Ascending aorta (tissue), 2 donors: ENCODE measurements at places on chromosomes 7 and 10.
A peak's percentile ranks its signal among the peaks of the same experiment; 100 is the strongest.

GRCh38 chr10:110344622-110345021, 39.9 kb upstream of the SMNDC1 start:
- no peak for DNase-seq

GRCh38 chr10:86367152-86367951, 757 bp upstream of the GRID1 start:
- peak; percentile 61 for DNase-seq

DNA sequence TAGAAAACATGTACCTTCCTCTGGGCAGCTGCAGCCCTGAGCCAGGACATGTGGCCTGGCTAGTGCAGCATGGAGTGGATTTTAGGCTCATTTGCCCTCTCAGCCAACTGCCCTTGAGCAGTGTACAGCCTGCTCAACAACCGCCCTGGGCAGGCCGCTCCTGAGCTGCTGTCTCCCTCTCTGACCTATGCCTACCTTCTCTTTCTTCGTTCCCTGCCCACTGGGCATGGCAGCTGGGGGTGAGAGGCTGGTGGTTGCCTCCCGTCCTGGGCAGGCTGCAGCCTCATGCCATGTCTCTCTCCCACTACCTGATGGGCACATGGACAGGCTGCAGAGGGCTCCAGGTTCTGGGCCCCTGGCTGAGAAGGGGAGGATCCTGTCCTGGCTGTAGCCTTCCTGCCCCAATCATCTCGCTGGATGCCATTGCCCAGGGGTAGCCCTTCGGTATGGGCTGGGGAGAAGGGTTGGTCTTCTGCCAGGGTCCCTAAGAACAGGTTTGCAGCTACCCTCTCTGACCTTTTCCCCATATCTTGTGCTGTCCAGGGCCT, 97.3 kb downstream of the NEURL1 start:
- DNase-seq: no peak

- DNase-seq: no peak
These were observed 201.1 kb downstream of the NSUN6 start for GRCh38 chr10:18450298-18450697.

DNA sequence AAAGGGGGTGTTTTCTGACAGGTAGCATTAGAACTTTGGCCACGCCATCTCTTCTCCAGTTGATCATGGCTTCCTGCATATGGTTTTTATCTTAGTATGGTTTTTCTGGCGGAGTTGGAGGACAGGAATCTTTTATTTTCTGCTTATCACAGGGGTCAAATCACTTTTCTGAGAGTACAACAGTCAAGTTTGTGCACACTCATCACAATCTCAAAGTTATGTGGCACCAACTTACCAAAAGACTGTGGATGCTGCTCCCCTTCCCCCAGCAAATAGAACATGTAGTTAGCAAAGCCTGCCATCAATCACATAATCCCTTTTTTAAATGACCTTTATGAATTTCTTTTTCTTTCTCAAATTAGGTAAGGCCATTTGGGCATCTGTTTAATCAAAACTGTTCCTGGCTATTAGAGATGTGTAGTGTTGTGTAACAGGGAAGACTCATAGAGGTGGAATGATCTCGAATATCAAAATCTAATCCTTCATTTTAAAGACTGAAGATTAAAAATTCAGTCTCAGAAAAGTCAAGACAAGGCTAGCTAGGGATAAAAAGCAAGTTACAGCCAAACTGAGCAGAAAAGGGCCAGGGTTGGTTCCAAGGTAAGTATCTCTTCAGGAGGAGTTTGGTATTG, 3.8 kb upstream of the CH25H start:
- no peak for DNase-seq

GRCh38 chr10:21171197-21171935, 274.3 kb upstream of the NEBL start:
- DNase-seq: no peak

DNA sequence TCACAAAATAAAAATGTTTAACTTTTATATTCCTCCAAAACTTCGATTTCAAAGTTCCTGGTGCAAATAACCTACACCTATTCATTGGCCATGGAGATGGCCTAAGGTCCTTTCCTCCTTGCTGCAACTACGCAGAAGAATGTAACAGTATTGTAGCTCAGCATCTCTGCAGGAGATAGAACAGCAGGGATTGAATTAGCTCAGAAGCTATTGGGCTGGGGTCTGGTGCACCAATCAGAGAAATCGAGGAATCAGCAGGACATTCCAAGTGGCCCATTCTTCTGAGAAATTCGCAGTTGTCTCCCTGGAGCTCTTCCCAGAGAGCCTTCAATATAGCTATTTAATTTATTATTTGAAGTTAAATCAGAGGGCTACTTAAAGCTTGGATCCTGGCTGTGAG, 560.6 kb downstream of the GATA3 start:
- no peak for DNase-seq

GRCh38 chr10:118914629-118915028, 114.9 kb upstream of the NANOS1 start:
- DNase-seq: no peak

GRCh38 chr7:741191-741671, 14.2 kb upstream of the PRKAR1B start:
- no peak for DNase-seq

DNA sequence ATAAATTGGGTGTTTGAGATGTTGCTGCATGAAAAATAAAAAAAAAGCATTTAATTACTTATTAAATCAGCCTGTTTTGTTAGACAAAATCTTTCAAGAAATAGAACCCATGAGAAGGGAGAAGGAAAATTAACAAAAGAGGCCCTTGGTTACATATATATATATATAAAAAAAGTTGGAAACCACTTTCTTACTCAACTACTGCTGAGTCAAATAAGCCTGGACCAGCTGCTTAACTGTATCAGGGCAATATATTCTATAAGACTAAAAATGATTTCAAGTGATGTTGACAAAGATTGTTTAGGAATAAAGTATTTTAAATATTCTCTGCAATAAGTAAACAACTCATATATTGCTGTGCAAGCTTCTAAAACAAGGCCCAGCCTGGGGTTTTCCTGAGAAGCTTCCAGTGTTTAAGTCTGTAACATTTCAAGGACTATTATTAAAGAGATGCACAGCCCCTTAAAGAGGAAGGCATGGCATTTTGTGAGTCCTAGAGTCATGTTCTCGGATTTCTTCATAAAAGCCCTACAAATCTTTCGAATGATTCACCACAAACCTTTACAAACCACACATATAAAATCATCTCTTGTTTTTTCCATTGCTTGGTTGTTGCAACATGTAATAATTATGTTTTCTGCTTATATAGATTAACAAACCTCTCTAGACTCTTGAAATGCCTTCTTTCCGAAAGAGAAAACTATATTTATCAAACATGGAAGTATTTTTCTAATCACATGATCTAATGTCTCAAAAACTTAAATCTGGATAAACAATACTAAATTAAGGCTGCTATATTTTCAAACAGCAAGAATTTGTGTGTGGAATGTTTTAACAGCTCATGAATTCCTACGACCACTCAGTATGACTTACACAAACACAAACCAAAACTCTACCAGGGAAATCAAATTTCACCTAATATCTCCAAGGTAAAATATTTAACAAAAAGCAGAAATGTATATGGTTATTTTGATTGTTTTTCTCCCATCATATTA, 14.3 kb downstream of the JAZF1 start:
- no peak for DNase-seq

- DNase-seq: peak; percentile 48
These were observed 29.4 kb downstream of the CFAP46 start for GRCh38 chr10:132912713-132913558.

GRCh38 chr10:91613411-91614187, 19.3 kb downstream of the PPP1R3C start:
- DNase-seq: peak; percentile 82

DNA sequence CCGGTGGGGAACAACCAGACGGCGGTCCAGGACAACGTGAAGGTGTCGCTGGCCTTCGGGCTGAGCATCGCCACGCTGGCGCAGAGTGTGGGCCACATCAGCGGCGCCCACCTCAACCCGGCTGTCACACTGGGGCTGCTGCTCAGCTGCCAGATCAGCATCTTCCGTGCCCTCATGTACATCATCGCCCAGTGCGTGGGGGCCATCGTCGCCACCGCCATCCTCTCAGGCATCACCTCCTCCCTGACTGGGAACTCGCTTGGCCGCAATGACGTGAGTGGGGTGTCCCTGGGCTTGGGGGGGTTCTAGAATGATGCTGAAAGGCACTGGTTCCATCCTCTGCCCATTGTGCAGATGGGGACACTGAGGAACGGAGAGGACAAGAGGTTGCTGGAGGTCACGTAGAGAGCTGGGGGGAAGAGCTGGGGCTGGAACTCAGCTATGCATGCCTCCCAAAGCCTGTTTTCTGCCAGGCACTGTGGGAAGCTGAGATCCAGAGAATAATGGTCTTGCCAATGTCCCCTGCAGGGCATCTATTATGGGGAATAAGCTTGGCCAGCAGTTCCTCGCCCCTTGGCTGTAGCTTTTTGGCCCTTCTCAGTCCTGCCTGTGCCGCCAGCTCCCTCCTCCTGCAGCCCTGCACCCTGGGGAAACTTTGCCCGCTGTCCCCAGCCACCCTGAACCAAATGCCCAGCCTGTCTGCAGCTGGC, 523 bp downstream of the AQP1 start:
- no peak for DNase-seq

- no peak for DNase-seq
These were observed 111.3 kb upstream of the TNS3 start for GRCh38 chr7:47693216-47693615.

DNA sequence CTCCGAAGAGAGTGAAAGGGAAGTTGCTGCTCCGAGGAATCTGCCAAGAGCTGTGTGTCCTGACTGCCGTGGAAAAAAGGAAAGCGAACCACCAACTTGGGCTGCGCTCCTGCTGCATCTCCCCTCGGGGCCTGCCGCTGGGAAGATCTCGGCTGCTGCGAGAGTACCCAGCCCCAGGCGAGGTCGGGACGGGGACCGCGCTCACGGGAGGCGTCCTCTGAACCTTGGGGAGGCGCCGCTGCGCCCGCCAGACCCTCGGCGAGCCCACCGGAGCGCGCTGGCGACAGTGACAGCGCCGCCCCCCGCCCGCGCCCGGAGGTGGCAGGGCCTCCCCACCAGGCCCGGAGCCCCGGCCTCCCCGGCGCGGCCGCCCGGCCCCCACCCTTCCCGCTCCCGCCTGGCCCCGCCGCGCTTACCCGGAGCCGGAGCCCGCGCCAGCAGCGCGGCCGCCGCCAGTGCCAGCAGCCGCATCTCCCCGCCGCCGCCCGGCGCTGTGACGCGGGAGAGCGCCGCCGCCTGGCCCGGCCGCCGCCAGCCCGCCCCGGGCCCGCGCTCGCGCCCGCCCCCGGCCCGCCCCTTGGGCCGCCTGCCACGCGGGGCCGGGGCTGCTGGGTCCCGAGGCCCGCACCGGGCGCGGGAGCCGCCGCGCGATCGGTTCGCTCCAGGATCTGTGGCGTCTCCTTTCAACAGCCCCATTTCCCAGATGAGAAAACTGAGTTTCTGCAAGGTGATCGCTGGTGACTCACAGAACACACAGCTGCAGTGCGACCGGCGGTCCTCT, at the start of gene VSTM4:
VSTM4 (minus strand) TSS at position 508 of the 781 bp plus-strand sequence; CDS start at position 471, 37 bp downstream.
- peak; percentile 71 for DNase-seq

DNA sequence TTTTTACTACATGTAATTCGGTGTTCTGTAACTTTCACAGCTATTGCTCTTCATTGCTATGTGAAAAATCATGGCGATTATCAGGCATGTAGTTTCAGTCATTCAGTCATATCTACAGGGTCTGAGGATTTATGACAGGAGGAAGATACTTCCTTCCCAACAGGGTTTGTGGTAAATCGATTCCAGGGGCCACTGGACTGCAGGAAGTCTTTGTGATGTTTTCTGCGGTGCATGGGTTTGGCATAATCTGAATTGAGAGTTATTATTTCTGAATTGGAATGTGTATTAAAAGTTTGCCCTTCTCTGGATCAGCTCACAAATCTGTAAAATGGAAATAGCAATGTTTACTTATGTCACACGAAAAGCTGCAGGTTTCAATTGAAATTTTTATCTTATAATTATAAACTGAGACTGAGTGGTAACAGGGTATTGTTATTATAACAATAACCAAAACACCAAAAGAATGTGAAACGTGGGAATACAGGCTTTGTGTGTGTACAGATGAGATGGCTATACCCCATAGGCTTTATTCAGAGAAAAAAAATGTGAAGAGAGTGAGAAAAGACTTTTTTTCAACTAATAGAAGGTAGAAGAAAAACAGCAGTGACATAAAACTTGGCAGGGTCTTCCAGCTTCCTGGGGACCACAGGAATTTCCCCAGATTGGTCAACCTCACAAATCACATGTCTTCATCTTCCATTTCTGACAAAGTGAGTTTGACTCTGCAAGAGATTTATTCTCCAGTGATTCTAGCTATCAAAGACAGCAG, 307.7 kb upstream of the NFE2L3 start:
- DNase-seq: no peak

GRCh38 chr10:117900280-117900679, 146.5 kb downstream of the RAB11FIP2 start:
- no peak for DNase-seq

GRCh38 chr10:102779680-102780526, 36.2 kb downstream of the WBP1L start:
- DNase-seq: no peak

DNA sequence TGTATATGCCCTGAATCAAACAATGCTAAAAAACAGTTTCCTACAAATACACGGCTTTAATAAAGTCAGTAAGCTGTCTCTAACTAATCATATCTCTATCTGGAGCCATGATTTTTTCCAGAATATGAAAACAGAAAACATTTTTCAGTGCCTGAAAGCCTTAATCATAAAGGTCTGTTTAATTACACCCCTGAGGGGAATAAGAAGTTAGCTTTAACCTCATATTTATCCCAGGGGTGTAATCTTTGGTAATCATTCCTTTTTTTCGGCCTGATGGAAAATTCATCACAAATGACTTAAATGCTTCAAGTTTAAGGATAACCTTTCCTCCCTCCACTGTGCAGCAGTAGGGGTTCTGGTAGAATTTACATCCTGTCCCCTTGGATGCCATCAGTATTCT, 124.2 kb downstream of the ATE1 start:
- DNase-seq: no peak

- no peak for DNase-seq
These were observed 6.4 kb upstream of the CYP3A4 start for GRCh38 chr7:99790407-99790806.

DNA sequence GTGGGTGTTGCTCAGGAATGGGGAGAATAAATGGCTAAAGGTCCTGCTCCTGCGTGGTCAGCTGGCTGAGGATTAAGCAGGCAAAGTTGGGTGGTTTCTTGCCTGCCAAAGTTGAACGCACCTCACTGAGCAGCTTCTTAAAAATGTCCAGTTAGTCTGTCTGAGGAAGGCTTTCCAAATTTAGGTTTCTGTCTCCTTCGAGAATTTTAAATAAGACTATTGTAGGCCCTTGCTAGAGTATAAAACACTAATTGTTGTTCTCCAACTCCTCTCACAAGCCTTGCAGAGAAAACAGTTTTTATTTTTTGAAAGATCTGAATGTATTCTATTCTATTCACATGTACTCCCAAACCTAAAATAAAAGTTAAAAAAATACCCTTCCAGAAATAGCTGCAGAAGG, 122.0 kb upstream of the LAMB4 start:
- DNase-seq: no peak

GRCh38 chr10:19985745-19986144, 169.5 kb downstream of the PLXDC2 start:
- no peak for DNase-seq

GRCh38 chr10:89078724-89079672, 88.4 kb downstream of the FAS start:
- DNase-seq: no peak

GRCh38 chr10:93357680-93358079, 124.5 kb downstream of the MYOF start:
- no peak for DNase-seq
